ENCODE measurements at places on chromosomes 11 and 22. TPM values are rescaled to one million over a fixed set of nuclear protein-coding genes. Genes with fewer than 3 reads are reported as not detected.

The NAALADL1 gene
- total RNA-seq = 21.7 TPM

The FOXRED2 gene
- 16.6 TPM for total RNA-seq

The OR2D2 gene
- total RNA-seq = 0.38 TPM

The CRYAB gene
- total RNA-seq = 23.9 TPM

The TRIM6 gene
- 3.4 TPM for total RNA-seq

The RASL10A gene
- total RNA-seq = 0.33 TPM

The PNPLA3 gene
- 6.9 TPM for total RNA-seq

The AMPD3 gene
- 6.6 TPM for total RNA-seq

The AMBRA1 gene
- total RNA-seq = 28.7 TPM

The TRMT112 gene
- total RNA-seq = 307 TPM

The CHRNA10 gene
- total RNA-seq = 0.54 TPM

The INS gene
- total RNA-seq = not detected

The MOV10L1 gene
- 0.21 TPM for total RNA-seq

The ASPHD2 gene
- total RNA-seq = 16.3 TPM

The KREMEN1 gene
- 7.1 TPM for total RNA-seq

The SYT9 gene
- total RNA-seq = 1.0 TPM

The VPS37C gene
- 27.8 TPM for total RNA-seq

The NRGN gene
- not detected for total RNA-seq

The HBD gene
- total RNA-seq = not detected

The RAPSN gene
- 0.14 TPM for total RNA-seq

The MOGAT2 gene
- not detected for total RNA-seq

The EMID1 gene
- 6.0 TPM for total RNA-seq

The PRG3 gene
- total RNA-seq = not detected

The C11orf86 gene
- total RNA-seq = not detected

The PAX6 gene
- total RNA-seq = 1.1 TPM

The BANF1 gene
- 87.3 TPM for total RNA-seq

The P2RY6 gene
- 4.5 TPM for total RNA-seq

The OR8G1 gene
- total RNA-seq = not detected

The NEU3 gene
- total RNA-seq = 7.9 TPM

The GSTT2B gene
- total RNA-seq = 3.8 TPM

The MS4A7 gene
- not detected for total RNA-seq

The PAMR1 gene
- total RNA-seq = 0.84 TPM

The OR10A6 gene
- not detected for total RNA-seq

The OOSP1 gene
- not detected for total RNA-seq

The IRAG1 gene
- 0.21 TPM for total RNA-seq

The SLC22A9 gene
- total RNA-seq = not detected

The OR4S1 gene
- total RNA-seq = not detected

The ADM2 gene
- total RNA-seq = 29.0 TPM

The TRMT2A gene
- total RNA-seq = 56.3 TPM

The CD6 gene
- 0.29 TPM for total RNA-seq

The GRAMD4 gene
- total RNA-seq = 30.4 TPM

The CNGA4 gene
- 0.14 TPM for total RNA-seq

The C1QTNF5 gene
- total RNA-seq = 6.2 TPM

The INPPL1 gene
- total RNA-seq = 93.1 TPM

The CCDC87 gene
- total RNA-seq = 0.58 TPM

The MB gene
- not detected for total RNA-seq

The IFITM2 gene
- total RNA-seq = 55.0 TPM

The RFPL3 gene
- not detected for total RNA-seq

The LSP1 gene
- not detected for total RNA-seq

The GPHA2 gene
- total RNA-seq = not detected

The PTPN5 gene
- 0.07 TPM for total RNA-seq

The CCDC116 gene
- total RNA-seq = not detected

The OTOG gene
- total RNA-seq = not detected

The OR51B2 gene
- total RNA-seq = not detected

The C22orf23 gene
- total RNA-seq = 0.75 TPM

The TMEM86A gene
- total RNA-seq = 3.1 TPM

The TBX1 gene
- total RNA-seq = not detected

The C11orf16 gene
- not detected for total RNA-seq

The SPTBN2 gene
- 99.9 TPM for total RNA-seq

All from kidney epithelial cell (primary cell).